Hematopoietic multipotent progenitor cell treated with erythropoietin and hydrocortisone succinate and interleukin-3 and kit ligand, for 6 days (in vitro differentiated cells): ENCODE measurements at places on chromosomes 11 and 22.

- DNase-seq = no peak
These were observed 11.8 kb upstream of the MAPK11 start for GRCh38 chr22:50281957-50282356.

DNA sequence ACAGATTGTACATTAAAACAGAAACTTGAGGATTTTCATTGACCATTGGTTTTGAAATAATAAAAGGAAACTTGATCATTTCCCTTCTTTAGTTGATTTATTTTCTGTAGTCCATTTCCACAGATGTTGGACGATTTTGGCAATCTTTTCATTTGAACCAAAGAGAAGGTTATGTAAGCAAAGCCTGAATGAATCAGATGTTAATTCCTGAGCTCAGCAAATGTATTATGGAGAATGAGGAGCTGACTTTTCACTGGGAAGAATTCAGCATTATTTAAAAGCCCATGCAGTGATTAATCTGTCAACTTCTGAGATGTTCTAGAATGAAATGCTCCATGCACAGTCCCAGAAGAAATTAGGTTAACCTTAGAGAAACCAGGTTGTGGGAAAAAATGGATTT, 29.0 kb downstream of the ELMOD1 start:
- no peak for DNase-seq

- no peak for DNase-seq
These were observed 45.0 kb downstream of the TBC1D22A start for GRCh38 chr22:46807458-46807857.

DNA sequence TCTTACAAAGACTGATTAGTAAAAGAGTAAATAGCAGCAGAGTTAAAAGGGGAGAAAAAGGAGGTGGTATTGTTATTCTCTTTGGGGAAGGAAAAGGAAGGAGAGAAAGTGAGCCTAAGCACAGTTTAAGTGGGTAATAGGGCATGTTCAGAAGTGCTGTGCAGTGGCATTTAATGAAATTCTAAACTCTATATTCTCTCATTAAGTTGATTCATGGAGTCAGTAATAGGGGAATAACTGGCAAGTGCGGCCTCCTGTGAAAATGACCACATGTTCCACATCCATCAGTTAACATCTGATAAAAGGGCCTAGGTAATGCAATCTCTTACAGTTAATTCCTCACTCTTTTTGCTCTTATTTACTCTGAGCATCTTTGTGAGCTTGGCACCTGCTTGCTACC, 516.7 kb downstream of the JRKL start:
- DNase-seq = no peak

GRCh38 chr22:28939394-28939793, 56.0 kb downstream of the ZNRF3 start:
- DNase-seq = no peak

- DNase-seq = no peak
These were observed 16.5 kb downstream of the TUBGCP6 start for GRCh38 chr22:50228366-50228765.

- DNase-seq = no peak
These were observed 473.7 kb upstream of the ISX start for GRCh38 chr22:34592123-34592740.
